HT-29 (cell line): ENCODE measurements at places on chromosomes 5 and 9. TPM values are rescaled to one million over a fixed set of nuclear protein-coding genes. Genes with fewer than 3 reads are reported as not detected.

GRCh38 chr5:103366918-103367549, 108.5 kb downstream of the MACIR start:
- DNase-seq: no peak

DNA sequence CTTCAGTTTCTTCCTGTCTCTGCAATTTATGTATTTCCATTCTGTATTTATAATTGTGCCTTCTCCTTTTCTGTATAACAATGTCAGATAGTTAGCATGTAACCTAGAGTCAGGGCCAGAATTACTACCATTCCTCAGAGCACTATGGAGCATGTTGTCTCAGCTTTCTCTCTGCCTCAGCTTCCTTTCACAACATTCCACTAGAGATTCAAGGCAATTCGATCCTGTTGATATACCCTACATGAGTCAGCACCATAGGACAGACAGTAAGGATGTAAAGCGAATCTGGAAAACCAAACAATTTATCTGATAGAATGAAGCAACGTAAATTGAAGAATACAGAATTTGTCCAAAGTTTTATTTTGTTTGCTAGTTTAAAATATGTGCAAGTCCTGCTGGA, 728.3 kb upstream of the SEMA6A start:
- DNase-seq: no peak

Gene CHSY3
- total RNA-seq: not detected in 2 replicates

DNA sequence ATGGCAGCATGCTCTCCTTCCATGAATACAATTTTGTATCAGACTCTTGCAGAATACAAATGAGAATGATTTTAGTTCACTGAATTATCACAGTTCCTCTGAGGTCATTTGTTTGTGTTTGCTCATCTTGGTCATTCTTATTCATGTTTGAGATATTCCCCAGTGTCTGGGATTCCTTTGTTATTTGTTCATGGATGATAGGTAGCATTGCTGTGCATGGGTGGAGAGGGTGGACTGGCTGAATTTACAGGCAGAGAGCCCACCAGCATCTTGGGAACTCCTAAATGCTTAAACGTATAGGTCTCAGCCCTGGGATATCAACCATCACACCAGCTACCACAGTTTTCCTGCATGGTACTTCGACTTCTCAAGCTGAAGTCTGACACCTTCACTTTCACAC, 459.8 kb downstream of the CCDC171 start:
- no peak for DNase-seq

GRCh38 chr9:105375323-105375722, 72.5 kb upstream of the FSD1L start:
- DNase-seq: no peak

GRCh38 chr9:134670042-134670525, 28.5 kb downstream of the COL5A1 start:
- no peak for DNase-seq

- no peak for DNase-seq
Observed at GRCh38 chr5:6829150-6829784, 116.0 kb downstream of the TENT4A start.

GRCh38 chr5:90014420-90014819, 395.1 kb downstream of the CETN3 start:
- DNase-seq: no peak

Gene SPATA31C2
- not detected in 2 replicates for total RNA-seq

- no peak for DNase-seq
Observed at GRCh38 chr5:139980765-139981164, 62.3 kb downstream of the NRG2 start.

Gene DPYSL3
- 0.81 and 2.3 TPM in 2 replicates for total RNA-seq

Gene TRPM3
- total RNA-seq: not detected in 2 replicates

- peak; percentile 6 for DNase-seq
Observed at GRCh38 chr5:24232929-24233498, 411.8 kb downstream of the CDH10 start.

Gene PCDHB13
- 0.05 and 0.15 TPM in 2 replicates for total RNA-seq

DNA sequence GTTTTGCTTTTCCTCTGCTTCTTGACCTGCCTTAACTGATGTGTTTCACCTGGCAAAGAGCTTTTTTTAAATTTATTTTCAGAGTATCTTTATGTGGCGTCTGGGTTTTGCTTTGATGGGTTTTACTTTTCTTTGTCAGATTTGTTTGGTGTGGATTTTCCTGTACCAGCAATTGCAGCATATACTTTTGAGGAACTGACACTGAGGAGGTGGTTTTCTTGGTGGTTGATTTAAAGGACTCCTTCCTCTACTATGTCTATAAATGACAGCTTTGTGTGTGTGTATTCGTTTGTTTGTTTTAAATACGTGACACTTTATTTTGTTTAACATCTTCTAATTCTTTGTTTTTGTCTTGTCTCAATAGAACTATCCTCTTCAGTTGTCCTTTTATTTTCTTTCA, 1071.9 kb upstream of the ARRDC3 start:
- DNase-seq: no peak

Gene TMEM174
- not detected in 2 replicates for total RNA-seq

GRCh38 chr9:109914280-109915027, 134.5 kb downstream of the PALM2AKAP2 start:
- DNase-seq: no peak

GRCh38 chr5:999724-1000123, 8.9 kb upstream of the NKD2 start:
- no peak for DNase-seq

Gene SLC24A2
- not detected in 2 replicates for total RNA-seq

- DNase-seq: no peak
Observed at GRCh38 chr5:138969323-138970002, 94.3 kb upstream of the LRRTM2 start.

Gene IGFBPL1
- total RNA-seq: not detected in 2 replicates

Gene PCDHGB1
- 0.10 and 0.23 TPM in 2 replicates for total RNA-seq

Gene LTC4S
- not detected in 2 replicates for total RNA-seq

DNA sequence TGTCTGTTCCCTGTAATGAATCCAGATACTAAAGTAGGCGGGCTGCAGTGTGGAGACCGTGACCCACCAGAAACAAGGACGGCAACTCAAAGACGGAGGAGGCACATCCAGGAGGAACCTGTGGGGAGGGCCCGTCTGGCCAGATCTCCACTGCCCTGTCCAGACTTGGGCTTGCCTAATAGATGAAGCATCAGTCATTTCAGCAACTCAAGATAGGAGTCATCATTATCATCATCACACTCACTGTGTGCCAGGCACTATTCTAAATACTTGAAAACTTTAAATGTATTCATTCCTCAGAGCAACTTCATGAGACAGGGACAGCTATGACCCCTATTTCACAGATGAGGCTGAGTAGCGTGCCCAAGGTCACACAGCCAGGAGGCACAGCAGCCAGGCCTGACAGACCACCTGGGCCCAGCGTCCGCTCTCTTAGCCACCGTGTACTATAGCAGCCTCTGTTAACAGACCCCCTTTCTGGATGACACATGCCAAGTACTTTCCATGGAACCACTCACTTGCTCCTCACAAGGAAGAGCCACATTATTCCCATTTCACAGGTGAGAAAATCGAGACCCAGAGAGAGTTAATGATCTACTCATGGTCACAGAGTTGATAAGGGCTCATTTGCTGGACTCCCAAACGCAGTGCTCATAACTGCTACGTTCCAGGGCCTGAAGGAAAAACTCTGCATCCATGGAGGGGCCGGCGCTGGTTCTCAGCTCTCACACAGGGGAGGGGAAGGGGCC, 4.9 kb upstream of the IL4 start:
- DNase-seq: no peak

Gene PCDHGA5
- total RNA-seq: 0.13 TPM in 2 replicates

GRCh38 chr5:158027806-158028775, 169.1 kb upstream of the CLINT1 start:
- DNase-seq: no peak

Gene ANKRD34B
- not detected in 2 replicates for total RNA-seq

DNA sequence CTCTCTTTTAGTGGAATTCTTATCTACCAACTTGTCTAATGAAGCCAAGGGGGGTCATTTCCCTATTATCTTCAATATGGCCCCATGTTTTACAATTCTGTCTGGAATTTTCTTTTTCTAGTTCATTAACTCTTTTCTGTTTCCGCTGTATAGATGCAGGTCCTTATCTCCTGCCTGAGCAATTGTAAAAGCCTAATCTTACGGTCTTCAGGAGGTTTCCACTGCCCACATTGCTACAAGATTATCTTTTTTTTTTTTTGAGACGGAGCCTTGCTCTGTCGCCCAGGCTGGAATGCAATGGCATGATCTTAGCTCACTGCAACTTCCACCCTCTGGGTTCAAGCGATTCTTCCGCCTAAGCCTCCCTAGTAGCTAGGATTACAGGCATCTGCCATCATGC, 132.3 kb downstream of the UNC13B start:
- no peak for DNase-seq
